ENCODE measurements at places on chromosomes 16 and 17.

DNA sequence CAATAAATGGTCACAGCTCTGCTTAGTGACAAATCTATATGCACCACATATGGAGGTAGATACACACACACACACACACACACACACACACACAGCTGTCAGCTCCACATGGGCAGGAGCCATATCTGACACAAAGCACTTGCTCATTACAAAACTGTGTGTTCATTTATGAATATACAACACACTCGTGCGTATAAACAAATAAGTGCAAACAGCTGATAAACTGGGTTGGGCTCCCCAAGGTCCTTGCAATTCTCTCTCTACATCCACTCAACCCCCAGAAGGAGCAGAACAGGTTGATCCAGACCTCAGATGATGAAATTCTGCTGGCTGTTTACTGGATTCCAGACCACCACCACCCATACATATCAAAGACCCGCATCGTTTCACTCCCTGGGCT is 140.7 kb downstream of the XYLT1 start:
- DNase-seq: no peak

DNA sequence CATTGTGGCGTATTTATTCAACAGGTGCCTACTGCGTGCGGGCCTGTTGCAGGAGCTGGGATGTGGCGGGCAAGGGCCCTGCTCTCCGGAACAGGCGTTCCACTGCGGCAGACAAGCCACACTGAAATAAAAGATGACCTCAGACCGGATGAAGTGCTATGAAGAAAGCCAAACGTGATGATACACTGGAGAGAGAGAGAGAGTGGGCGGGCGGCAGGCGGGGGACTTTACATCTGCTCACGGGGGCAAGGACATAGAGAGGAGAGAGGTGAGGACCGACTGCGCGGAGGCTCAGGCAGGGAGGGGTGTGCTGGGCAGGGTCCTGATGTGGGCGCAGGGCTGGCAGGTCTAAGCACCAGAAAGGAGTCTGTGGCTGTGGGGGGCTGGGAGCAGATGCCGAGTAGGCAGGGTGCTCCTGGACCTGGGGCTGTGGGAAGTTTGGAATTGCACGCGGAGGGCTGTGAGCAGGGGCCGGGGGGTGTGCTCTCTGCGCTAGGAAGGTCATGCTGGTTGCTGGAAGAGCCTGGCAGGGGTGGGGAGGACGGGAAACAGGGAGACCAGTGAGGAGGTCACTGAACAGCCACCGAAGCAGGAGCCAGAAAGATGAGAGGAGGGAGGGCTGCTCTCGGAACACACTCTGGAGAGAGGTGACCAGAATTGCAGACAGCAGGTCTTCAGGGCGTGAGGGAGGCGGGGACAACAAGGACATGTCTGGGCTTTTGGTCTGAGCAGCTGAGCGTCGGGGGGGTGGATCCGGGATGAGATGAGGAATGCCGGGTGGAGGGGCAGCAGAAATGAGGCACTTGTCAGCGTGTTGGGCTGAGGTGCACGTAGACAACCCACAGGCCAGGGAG is 9.9 kb downstream of the MXRA7 start:
- no peak for DNase-seq

DNA sequence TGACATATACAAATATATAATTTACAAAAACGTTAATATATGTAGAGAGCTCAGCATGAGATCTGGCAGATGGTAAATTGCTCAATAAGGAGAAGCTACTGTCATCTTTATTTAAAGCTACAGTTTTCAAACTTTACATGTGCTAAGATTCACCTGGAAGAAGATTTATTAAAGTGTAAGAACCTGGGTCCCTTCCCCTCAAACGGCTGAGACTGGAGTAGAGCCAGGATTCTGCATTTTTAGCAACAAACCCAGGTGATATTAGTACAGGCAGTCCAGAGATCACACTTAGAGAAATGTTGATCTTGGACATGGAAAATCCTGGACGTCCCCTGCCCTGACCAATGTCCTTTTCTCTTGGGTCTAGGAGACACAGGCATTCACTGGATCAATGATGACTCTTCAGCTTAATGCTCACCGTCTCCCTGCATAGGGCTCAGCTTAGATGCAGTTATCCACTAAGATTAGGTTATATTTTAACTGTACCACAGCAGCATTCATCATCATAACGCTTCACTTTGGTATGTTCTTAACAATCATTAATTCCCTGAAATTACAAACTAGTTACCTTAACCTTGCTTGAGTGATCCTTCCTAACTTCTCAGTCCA is 20.4 kb downstream of the CDR2 start:
- DNase-seq: no peak

DNA sequence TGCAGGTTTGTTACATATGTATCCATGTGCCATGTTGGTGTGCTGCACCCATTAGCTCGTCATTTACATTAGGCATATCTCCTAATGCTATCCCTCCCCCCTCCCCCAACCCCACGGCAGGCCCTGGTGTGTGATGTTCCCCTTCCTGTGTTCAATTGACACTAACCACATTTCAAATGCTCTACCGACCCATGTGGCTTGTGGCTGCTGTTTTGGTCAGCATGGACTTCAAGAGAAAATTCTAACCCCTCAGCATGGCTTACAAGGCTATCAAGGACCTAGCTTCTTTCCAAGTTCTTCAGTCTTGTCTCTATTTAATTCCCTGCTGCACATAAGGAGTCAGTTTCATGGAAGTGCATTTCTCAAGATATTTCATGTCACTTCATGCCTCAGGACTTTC is 52.9 kb downstream of the MMD start:
- DNase-seq: no peak

- DNase-seq: no peak
These were observed 9.2 kb downstream of the CA5A start for GRCh38 chr16:87927195-87927562.

DNA sequence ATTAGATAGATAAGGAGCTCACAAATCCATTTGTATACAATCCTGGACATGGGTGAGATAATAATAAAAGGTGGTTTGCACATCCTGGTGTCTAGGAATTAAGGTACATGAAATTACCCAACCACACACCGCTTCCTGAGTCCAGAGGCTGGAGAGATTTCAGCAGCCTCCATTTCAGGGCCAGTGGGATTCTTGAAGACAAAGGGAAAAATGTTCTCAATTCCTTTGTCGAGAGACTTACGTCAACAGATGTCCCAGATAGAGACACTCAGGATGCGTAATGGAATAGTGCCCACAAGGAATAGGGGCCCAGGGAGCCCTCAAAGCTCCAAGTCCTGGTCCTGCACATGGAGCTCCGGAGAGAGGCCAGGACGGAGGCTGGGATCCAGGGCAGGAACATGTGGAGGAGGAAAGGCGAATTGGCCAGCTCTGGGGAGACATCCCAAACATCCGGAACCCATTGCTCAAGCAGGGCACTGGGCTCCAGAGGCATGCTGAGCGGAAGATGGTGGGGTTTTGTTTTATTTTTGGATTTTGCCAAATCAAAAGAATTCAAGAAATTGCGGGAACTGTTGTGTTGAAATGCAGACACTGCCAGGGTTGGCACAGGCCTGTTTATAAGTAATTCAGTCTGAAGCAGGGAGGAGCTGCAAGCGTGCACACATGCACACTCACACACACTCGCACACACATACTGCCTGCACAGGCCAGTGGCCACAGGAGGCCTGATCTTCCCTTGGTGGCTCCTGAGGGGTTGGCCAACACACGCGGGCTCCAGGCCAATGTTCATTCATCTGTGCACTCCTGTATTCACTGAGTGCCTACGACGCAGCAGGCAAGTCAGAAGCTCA is 97.2 kb downstream of the NOG start:
- no peak for DNase-seq

GRCh38 chr16:51434567-51435198 is 283.6 kb upstream of the SALL1 start:
- no peak for DNase-seq

GRCh38 chr16:67206129-67206837 is 7.4 kb downstream of the ELMO3 start:
- DNase-seq: no peak

DNA sequence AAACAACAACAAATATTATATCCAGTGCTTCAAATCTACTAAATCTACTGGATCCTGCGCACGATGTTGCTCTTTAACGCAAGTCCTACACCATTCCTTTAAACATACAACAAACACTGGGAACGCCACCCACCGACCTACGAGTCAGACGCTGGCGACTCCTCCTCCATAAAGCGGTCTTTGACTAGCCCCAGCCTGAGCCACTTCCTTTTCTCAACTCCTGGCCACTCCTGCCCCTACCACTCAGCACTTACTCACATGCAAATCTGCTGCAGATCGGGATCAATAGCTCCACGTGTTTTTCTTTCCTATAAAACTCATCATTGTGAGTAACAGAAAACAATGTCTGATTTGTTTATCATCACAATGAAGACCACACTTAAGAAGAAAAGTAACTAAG is 32.8 kb upstream of the MNT start:
- DNase-seq: no peak

DNA sequence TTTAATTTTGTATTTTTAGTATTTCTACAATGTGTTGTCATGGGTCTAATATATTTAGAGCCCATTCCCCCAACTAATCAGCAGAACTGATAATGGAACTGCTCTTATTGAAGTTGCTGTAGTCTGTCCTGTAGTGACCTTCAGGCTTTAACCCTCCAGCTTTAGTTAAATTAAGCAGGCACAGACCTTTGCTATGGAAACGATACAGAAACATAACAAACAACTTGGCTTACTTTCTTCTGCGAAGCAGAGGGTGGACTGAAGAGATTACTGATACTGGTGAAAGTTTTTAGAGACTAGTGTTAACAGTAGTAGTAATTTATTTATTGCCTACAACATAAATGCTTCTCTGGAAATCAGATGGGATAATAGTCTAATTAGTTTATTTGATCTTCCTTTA is 61.4 kb downstream of the NFATC3 start:
- no peak for DNase-seq

DNA sequence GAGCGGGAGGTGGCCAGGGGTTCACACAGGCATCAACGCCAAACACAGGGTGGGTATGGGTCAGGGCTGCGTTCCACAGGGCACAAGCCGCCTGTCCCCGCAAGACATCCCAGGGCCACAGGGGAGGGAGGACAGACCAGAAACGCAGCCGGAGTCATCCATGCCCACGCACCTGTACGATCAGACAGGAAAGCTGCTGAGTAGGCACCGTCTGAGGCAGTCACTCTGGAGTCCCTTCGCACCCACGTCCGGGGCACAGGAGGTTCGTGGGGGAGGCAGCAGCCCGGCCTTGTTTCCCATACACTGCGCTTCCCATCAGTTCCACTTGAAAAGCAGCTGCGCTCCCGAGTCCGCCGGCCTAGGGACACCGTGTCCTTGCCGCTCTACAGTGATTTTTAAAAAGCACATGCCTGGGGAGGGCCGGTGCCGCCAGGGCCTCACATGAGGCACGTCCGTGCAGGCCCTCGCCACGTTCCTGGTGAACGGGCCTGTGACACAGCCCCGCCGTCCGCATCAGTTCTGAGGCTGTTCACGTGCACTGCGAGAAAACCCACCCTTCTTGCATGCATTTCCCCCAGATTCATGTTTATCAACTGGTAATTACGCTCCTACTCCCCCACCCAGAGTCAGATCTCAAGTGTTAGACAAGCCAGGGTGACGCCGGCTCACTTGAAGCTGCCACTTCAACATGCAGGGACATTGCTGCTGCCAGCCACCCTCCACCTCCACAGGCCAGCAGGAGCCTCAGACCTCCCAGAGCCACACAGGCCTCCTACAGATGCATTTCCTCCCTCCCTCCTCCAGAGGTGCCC is 34.8 kb downstream of the WDR45B start:
- DNase-seq: no peak

GRCh38 chr16:31421587-31421986 is 6.6 kb downstream of the COX6A2 start:
- DNase-seq: no peak

DNA sequence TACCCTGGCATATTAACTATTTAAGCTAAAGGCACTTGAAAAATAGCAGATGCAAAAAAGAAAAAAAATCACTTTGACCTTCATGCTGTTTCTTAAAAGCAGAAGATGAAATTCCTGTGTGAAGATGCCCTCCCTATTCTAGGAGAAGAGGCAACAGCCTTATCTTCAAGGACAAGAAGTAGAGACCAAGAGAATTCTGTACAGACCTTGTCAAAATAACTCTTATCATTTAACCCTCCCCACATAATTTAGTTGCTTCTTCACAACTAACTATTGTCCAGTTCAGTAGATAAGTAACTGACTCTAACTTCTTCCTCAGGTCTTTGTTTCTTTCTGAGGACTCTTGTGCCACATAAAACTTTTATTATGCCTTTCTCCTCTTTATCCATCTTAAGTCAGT is 72.0 kb upstream of the MARCHF10 start:
- no peak for DNase-seq

DNA sequence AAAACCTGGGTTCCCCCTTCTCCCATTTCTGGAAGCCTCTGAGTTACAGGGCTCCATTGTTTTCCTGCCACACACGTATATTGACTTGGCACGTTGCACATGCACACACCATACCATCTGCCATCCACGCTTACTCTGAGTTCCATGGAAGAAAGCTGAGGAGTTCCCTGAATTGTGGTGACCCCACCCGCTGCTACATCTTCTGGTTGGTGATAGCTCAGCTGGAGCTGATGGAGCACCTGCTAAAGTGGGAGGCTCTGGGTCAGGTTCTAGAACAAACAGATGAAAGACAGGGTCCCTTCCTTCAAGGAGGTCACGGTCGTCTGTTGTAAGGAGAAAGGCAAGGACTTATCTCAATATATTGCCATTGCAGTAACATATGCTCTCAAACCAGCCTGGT is 41.1 kb downstream of the TMEM11 start:
- no peak for DNase-seq

- no peak for DNase-seq
These were observed 811.6 kb upstream of the GOT2 start for GRCh38 chr16:59545721-59546120.

DNA sequence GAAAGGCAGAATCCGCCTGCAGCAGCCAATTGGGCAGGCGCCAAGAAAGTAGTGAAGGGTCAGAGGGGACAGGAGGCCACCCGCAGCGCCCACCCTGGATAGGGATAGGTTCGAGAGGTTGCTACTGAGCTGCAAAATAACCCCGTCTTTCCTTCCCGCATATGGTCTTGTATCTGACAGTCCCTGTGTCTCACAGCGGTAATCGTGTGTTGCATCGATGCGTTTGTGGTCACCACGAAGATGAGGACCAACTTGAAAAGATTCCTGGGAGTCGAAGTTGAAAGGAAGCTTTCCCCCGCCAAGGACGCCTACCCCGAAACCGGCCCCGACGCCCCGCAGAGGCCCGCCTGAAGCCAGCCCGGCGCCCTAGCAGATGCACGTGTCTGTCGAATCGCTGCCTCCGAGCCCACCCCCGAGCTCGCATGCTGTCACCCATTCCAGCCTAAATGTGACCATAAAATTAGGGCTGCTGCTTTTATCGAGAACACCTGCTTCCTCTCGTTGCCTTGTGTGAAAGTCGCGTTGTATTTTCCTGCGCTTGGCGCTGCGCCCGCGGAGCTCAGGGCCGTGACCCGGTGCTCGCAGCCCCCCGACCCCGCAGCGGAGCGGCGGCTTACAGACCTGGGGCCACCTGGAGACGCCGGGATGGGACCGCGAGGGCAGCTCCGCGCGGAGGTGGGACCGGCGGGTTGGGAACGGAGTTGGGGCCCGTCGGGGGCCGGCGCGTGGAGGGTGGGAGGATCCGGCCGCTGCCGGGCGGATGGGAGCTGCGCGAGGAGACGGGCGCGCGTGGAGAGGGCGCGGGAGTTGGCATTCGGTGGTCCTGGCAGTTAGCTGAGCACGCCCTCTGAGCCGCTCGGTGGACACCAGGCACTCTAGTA is at the start of gene CMTM2:
Gene CMTM2, plus strand, starts transcription at position 813 of the 881 bp plus-strand sequence. CDS start 145 bp downstream, outside the sequence.
- no peak for DNase-seq

All from esophagus squamous epithelium (tissue), 5 donors.